ENCODE measurements at places on chromosomes 11 and 22.

DNA sequence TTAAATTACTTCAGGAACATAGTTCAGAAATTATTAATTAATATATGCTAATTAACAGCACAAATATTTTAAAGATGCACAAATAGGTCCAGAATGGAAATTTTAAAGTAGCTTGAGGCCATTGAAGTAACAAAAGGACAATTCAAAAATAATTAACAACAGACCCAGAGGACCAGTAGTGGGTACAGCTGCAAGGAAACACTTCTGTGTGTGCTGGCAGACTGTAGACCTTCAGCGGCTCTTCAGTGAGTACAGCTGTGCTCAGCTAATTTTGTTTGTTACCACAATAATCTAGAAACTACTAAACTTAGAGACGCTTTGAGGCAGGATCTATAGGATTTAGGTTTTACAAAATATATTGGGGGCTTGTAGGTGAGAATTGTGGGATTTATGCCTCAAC, 103.8 kb downstream of the GRIA4 start:
- DNase-seq, result no peak

DNA sequence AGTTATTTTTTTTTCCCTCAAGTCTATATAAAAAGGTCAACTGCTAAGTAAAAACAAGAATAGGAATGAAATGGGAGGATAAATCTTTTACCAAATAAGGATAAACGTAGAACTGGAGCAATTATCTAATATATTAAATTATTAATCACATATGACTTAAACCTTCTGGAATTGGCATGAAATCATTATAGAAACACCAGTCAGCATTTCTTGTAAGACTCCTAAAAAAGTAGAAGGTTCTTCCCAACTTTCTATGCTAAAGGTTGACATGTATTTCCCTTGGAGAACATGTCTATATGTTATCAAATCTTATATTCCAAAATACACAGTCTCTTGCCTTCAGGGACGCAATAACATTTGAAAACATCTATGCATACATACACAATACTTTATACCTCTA, 143.2 kb downstream of the SBF2 start:
- DNase-seq, result no peak

GRCh38 chr11:65641297-65642013, 3.6 kb downstream of the SIPA1 start:
- DNase-seq, result no peak

GRCh38 chr11:59218319-59218718, 5.6 kb upstream of the MPEG1 start:
- no peak for DNase-seq
